Colonic mucosa (tissue), 4 donors: ENCODE measurements at places on chromosomes 6 and 20. TPM values are rescaled to one million over a fixed set of nuclear protein-coding genes. Genes with fewer than 3 reads are reported as not detected.

Gene TMEM74B
- 1.4 TPM for total RNA-seq

Gene ARMC2
- total RNA-seq = 2.5 TPM

Gene PDE7B
- 1.0 TPM for total RNA-seq

Gene BPIFB2
- total RNA-seq = 0.35 TPM

Gene ALDH8A1
- total RNA-seq = 0.64 TPM

Gene SLC22A1
- 2.3 TPM for total RNA-seq

Gene TSPO2
- not detected for total RNA-seq

Gene GRIK2
- 0.72 TPM for total RNA-seq

Gene RNF39
- 1.6 TPM for total RNA-seq

Gene SCRT2
- total RNA-seq = not detected

Gene IMPG1
- total RNA-seq = not detected

Gene CD164
- total RNA-seq = 420 TPM

Gene CALHM5
- 0.37 TPM for total RNA-seq

Gene ANKRD66
- total RNA-seq = not detected

Gene MRAP2
- 7.3 TPM for total RNA-seq

Gene HLA-DRB1
- total RNA-seq = 39.3 TPM

Gene GATA5
- 0.10 TPM for total RNA-seq

Gene BPI
- not detected for total RNA-seq

Gene PCMT1
- total RNA-seq = 65.5 TPM

Gene PLAGL2
- total RNA-seq = 17.7 TPM

Gene XKR7
- total RNA-seq = 0.07 TPM

Gene SIRPA
- 12.2 TPM for total RNA-seq

Gene PCIF1
- 33.6 TPM for total RNA-seq
